ENCODE measurements at places on chromosomes 12 and 14.

DNA sequence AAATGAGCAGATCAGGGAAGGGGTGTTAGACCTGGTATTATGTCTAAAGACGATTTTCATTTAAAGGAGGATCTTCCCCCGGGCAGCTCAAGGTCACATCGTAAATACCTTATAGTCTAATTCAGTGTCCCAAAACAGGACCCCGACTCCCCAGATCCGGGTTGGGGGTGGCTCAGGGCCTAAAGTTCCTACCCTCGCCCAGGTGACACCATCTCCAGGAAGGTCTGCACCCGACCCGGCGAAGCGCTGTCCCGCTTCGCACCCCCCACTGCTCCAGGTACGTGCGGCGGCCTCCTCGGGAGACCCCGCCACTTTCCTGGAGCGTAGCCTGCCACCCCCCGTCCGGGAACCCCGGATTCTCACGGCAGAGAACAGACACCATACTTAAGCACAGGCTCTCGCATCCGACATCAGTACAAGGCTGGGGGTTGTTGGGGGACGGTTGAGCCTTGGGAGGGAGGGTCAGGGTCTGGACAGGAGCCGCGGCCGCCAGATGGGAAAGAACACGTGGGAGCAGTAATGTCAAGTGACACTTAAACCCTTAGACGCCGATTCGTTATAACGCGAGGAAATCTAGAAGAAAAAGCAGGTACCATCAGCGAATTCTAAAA is 556 bp downstream of the TIMM9 start:
- DNase-seq: peak; percentile 64

GRCh38 chr12:4432878-4433744 is 12.5 kb downstream of the FGF6 start:
- DNase-seq: peak; percentile 21

GRCh38 chr12:49827401-49828099 is 663 bp downstream of the NCKAP5L start:
- peak; percentile 84 for DNase-seq

GRCh38 chr12:26112703-26113147 is 12.1 kb downstream of the BHLHE41 start:
- no peak for DNase-seq

- DNase-seq: peak; percentile 15
These were observed 26.9 kb downstream of the ZFC3H1 start for GRCh38 chr12:71636704-71637115.

DNA sequence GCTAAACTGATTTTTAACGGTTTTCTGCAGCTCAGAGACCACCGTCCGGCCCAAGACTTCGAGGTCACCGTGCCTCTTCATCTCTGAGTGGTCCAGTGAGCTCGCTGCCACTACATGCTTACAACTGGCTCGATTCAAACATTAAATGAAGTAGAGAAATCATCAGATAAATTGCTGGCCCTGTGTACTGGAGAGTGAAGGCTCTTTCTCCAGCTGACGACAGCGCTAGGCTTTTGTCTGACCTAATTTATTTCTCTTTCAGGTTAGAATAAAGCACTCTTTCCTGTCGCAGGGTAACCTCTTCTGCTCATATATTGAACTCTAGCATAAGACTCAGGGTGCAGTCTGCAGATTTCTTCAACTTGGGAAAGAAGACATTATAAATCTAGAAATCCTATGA is 6.4 kb downstream of the BCL11B start:
- no peak for DNase-seq

- peak; percentile 65 for DNase-seq
These were observed 753 bp upstream of the ATP5MC2 start for GRCh38 chr12:53676656-53677015.

DNA sequence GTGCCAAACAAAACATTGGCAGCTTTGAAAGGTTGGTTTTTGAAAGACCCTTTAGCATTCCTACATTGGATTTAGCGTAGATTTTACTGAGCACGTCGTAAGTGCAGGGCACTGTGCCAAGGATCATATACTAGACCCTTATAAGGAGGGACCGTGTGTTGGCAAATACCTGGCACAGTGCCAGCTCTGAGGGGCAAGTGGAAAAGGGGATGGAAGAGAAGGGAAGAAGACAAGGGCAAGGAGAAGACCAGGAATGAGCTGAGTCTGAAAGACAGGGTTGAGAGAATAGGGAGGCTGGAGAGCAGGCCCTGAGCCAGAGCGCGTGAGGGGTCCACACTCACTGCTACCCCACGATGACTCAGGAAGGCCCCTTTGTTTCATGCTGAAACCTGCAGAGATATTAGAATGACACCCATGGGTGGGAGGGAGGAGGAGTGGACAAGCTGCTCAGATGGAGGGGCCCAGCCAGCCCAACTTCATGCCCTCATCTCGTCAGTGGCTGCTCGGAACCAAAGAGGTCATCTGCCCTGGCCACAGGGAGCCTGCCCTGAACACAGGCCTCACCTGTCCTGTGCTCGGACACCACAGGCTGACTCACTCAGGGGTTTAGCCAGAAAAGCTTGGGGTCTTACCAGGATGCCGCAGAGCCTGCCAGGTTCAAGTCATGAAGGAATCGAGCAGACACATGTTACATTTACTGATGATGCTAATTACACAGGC is 25.0 kb downstream of the RAB35 start:
- DNase-seq: no peak

- no peak for DNase-seq
These were observed 445.4 kb downstream of the BCL11B start for GRCh38 chr14:98826618-98827017.

DNA sequence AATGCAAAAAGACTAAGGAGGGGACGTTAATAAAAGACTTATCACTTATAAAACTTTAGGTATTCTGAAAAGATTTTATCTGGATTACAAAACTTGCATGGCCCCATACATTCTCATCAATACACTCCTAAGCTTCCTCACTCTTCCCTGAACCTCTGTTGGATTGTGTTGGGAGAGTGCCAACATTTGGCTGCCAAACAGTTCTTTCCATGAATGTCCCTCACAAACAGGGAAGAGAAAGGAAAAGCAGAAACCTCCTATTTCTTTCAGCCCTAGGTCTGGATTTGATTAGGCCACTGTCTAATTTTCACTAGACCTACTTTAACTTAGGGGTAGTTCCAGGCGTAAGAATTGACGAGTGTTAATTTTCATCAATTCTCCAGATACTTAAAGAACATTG is 11.7 kb downstream of the PTHLH start:
- no peak for DNase-seq

DNA sequence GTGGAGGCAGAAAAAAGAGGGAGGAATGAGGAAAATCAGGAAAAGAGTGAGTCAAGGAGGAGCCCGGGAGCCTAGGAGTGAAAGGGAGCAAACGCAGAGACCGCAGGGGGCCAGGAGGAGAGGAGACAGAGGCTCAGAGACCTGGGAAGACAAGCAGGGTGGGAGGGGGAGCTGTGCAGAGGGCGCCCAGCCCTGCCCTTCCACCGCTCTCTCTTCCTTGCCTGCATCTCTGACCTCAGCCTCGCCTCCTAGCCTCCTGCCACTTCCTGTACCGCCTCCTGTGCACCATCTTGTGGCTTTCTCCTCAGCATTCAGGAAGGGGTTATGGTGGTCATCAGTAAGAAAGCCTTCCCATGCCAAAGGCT is 1.3 kb downstream of the CLSTN3 start:
- DNase-seq: no peak

Data from nephron progenitor cell (in vitro differentiated cells).